ENCODE measurements at places on chromosomes 12 and 14.

GRCh38 chr14:64213853-64214570 is 80.2 kb downstream of the ESR2 start:
- no peak for DNase-seq

GRCh38 chr12:6861391-6861790 is 5.9 kb upstream of the TPI1 start:
- DNase-seq, result no peak

DNA sequence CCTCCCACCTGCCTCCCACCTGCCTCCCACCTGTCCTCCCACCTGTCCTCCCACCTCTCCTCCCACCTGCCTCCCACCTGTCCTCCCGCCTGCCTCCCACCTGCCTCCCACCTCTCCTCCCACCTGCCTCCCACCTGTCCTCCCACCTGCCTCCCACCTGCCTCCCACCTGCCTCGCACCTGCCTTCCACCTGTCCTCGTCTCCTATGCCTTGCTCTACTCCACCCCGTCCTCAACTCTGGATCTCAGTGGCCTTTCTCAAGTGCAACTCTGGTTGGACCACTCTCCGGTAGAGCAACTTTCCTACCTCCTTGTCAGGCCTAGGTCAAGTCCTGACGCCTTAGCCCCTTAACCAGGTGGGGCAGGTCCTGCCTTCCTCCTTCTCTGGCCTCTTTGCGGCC is 29.3 kb upstream of the PEX5 start:
- DNase-seq, result no peak

DNA sequence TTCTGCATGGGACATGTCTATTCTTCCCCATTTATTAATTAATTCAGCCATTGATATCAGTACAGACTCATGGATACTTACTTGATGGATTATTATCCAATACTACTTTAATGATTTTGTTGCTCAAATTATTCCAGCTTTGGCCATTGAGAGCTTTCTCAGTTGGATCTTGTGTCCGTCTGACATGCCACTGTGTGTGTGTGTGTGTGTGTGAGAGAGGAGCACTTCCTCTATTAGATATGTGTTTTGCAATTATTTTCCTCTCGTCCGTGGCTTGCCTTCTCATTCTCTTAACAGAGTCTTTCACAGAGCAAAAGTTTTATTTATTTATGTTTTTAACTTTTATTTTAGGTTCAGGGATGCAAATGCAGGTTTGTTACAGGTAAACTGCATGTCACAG is 194.2 kb downstream of the ADGRD1 start:
- no peak for DNase-seq

DNA sequence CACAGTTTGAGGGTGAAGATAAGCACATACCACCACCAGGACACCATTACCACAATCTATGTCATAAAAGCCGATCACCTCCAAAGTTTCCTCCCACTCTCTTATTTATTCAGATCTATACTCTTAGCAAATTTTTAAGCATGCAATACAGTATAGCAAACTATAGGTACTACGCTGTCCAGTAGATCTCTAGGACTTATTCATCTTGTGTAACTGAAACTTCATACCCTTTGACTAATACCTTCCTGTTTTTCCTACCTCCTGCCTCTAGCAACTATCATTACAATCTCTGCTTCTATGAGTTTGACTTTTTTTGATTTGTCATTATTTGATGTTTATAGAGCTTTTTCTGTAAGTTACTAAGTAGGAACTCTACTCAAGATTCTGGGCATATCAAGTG is 84.5 kb upstream of the MANSC4 start:
- no peak for DNase-seq

GRCh38 chr12:130743176-130743575 is 27.1 kb upstream of the RIMBP2 start:
- DNase-seq, result no peak

DNA sequence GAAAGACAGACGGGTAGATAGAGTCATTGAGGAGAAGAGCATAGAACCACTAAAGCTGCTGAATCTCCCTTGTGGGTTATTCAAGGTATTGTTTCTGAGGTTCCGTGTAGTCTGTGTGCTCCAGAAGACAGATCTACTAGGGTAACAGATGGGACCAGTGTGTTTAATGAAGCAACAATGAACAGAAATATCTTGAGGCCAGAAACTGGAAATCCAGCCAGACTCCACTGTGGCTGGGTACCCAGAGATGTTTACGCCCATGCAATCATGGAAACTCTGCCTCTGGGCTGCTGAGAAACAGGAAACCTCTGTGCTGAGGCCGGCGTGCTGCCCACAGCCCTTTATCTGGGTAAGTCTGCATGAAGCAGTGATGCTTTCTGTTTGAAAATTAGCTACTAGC is 8.3 kb downstream of the PROX2 start:
- DNase-seq, result no peak

GRCh38 chr14:50417853-50418252 is 21.2 kb upstream of the CDKL1 start:
- no peak for DNase-seq

GRCh38 chr14:68952531-68953195 is 26.4 kb downstream of the ACTN1 start:
- no peak for DNase-seq

GRCh38 chr12:2375871-2376270 is 323.1 kb downstream of the CACNA1C start:
- no peak for DNase-seq

GRCh38 chr14:23694949-23695663 is 58.9 kb downstream of the DHRS2 start:
- no peak for DNase-seq

GRCh38 chr12:57883057-57883456 is 36.5 kb upstream of the CTDSP2 start:
- no peak for DNase-seq

GRCh38 chr14:94125659-94126418 is 3.6 kb downstream of the IFI27L2 start:
- no peak for DNase-seq

DNA sequence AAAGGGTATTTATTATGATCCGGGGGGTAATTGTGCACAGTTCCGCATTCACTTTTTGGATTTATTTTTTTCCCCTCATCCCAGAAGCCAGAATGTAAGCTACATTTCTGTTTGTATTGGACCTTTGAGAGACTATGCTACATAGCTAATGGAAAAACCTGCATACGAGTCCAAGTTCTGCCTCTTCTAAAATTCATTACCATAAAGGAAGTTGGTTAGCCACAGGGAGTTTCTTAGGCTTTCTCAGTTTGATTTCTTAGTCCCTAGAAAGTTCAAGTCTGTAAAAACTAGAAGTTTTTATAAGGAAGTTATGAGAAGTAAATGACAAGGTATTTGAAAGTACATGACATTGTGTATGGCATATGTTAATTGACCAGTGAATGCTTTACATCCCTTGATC is 138.7 kb downstream of the PDE3A start:
- DNase-seq, result no peak

GRCh38 chr12:58186914-58187313 is 245.5 kb downstream of the ATP23 start:
- DNase-seq, result no peak
